ENCODE measurements at places on chromosomes 13 and 19.

GRCh38 chr13:49444524-49445395 is 686 bp downstream of the SETDB2 start:
- DNase-seq = peak; percentile 14

DNA sequence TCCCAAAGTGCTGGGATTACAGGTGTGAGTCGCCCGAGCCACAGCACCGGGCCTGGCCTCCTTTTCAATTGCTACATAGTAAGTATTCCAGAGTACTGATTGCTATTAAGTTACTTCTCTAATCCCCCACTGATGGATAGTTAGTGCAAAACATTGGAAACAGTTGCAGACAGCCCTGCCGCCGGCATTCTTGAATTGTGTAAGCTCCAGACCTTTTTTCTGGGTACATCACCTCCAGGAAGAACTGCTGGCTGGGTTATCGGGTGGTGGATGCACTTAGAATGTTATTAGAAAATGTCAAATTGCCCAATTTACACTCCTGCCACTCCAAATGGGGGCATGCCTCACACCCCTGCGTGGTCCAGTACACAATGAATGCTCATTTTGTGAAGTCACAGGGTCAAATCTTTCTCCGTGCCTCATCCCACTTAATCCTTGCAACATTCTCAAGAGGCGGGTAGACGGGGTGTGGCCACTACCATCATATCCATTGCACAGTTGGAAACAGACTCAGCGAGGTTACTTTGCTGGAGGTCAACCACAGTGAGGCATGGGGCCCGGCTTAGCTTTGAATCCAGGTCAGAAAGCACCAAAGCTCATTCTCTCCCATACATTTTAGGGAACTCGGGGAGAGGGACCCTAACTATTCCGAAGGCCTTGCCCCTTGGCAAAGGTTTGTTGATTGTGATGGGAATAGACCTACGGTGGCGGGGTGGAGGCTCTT is 1.0 kb upstream of the KDM4B start:
- no peak for DNase-seq

- DNase-seq = no peak
These were observed 198.5 kb downstream of the KATNAL1 start for GRCh38 chr13:30108913-30109237.

DNA sequence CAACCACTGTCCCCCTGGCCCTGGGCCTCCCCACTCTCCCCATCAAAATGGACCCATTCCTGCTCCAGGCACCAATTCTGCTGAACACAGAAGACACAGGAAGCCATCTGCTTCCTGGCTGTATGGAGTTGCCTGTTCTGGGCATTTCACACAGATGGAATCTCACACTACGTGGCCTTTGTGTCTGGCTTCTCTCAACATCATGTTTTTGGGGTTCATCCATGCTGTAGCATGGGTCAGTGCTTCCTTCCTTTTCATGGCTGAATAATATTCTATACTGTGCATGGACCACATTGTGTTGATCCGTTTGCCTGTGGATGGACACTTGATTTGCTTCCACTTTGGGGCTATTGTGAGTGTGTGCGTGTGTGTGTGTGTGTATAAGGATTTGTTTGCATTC is 15.0 kb upstream of the KLF2 start:
- DNase-seq = no peak

GRCh38 chr19:3389446-3389778 is 23.0 kb downstream of the NFIC start:
- DNase-seq = no peak

DNA sequence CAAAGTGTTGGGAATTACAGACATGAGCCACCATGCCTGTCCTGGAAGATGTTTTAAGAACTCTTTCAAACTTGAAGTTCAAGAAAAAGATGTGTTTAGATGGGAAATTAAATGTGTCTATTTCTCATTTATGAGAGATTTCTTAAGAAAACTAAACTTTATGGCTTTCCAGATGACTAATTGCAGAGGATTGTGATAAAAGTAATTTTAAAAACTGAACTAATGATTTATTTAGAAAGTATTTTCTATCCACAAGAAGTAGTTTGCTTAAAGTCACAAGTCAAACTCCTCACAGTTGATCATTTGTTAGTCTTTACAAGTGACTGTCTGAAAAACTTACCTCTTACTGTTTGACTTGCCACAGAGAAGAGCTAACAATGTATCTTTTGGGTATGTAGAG is 89.6 kb upstream of the SPRY2 start:
- DNase-seq = no peak
